ENCODE measurements at places on chromosomes 3 and 15.

DNA sequence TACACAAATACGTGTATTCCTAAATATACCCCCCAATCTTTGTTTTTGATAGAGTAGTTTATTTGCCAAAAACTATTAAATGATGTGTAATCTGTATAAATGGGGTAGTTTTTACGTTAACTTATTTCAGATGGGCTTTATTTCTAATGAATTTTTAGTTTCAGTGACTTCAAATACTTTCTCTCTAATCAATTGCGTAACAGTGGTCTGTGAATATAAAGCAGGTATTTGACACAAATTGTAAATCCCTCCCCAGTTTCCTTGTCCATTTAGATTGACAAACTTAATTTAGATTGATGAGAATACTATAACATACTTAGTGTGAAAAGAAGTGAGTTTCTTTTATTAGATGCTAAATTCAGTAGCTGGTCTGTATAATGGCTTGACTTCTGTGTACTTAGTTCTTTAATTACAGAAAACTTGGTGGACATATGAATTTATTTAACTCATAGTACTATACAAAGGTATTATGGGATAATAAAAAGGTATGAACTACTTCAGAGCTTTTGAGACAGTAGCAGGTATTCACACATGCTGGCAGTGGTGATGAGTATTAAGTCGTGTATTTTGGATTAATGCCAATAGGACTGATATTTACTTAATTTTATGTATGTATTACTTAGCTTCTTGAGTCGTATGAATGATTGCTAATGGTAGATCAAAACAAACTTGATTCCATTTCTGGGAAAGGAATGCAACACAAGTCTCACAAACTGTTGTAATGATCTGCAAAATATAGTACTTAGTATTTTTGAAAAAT lies 81.6 kb downstream of the STT3B start:
- DNase-seq, result no peak

GRCh38 chr15:36953346-36953745 lies 147.0 kb downstream of the MEIS2 start:
- no peak for DNase-seq

- peak; percentile 1 for DNase-seq
These were observed 217.6 kb downstream of the ARRDC4 start for GRCh38 chr15:98177966-98178592.

GRCh38 chr15:100898152-100898490 lies 18.5 kb downstream of the ALDH1A3 start:
- DNase-seq, result no peak

- DNase-seq, result no peak
These were observed 108.9 kb downstream of the EDEM1 start for GRCh38 chr3:5296362-5296761.

DNA sequence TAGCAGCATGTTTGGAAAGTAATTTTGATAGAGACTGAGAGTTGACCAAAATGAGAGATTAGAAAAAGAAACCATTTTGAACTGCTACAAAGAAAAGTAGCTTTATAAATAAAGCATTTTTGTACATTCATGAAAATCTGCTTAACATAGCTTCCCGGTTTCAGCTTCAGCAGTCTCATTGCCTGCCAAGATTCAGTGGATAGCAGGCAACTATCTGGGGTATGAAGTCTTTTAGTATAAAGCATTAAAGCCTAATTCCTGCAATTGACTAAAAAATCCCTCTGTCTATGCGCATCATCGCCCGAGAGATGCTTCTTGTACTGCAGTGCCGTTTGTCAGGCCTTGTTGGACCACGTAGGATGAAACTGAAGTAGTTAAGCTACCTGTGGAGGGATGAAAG lies 588.4 kb downstream of the NAALADL2 start:
- no peak for DNase-seq

- no peak for DNase-seq
These were observed 4.3 kb downstream of the CSRNP1 start for GRCh38 chr3:39149059-39149455.

DNA sequence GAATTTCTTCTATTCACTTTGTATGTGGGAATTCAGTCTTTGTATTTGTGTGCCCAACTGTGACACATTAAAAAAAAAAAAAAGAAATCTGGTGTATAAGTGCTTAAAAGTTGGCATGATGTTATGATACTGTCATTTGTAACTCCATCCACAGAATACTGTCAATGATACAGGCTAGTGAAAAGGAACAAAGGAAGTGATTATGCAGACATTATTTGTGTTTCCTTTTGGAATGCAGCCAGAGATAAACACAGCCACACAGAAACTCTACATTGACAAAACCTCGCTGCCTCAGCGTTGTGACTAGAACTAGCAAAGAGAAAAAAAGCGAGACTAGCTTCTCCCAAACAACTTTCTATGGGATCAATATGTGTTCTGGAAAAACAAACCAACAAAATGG lies 519.2 kb upstream of the AGTR1 start:
- no peak for DNase-seq

DNA sequence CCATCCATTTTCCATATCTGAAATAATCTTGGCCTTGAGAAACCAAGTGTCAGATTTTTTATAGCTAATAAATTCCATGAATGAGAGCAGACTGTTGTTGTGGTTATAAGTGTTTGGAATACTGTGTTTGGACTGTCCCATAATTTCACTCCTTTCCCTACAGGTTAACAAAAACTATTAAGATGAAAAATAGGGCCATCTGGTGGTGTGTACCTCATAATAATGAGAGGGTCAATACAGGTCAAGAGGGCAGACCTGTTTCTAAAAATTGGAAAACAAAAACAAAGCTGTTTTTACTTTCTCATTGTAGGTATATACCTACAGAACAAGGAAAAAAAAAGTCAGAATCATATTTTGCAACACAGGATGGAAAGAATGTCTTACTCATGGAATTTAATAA lies 553.8 kb upstream of the SGO1 start:
- DNase-seq, result no peak

- no peak for DNase-seq
These were observed 50.1 kb upstream of the CRTC3 start for GRCh38 chr15:90479656-90480055.

DNA sequence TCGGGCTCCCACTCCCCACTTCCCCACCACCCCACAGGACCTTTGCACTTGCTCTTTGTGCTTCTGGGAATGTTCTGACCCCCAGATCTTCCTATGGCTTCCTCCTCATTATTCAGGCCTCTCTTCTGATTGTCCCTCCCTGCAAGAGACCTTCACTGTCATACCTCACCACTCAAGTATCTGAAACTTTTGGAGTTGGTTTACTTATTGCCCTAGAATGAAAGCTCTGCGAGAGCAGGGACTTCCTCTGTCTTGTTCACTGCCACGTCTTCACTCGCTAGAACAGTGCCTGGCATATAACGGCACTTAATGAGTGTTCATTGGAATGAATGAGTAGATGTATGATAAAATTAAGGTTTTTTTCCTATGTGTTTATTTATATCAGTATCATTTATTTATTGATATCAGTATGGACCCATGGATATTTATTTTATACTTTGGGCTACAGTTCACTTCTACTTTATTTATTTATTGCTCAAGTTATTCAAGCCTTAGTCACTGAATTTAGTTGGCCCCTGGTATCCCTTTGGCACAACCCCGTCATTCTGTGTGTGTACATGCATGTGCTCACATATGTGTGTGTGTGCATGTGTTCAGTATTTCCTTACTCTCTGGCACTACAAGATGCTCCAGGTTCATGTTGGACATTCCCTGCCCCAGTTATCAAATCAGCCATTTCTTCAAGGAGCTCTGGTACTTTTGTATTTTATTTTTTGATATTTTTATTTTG lies 197.6 kb downstream of the THSD4 start:
- no peak for DNase-seq

- DNase-seq, result no peak
These were observed 303.0 kb upstream of the NR2F2 start for GRCh38 chr15:96027501-96027900.

GRCh38 chr15:68517285-68517761 lies 61.5 kb upstream of the CORO2B start:
- DNase-seq, result no peak

- no peak for DNase-seq
These were observed 225.2 kb upstream of the PRICKLE2 start for GRCh38 chr3:64450396-64450956.

DNA sequence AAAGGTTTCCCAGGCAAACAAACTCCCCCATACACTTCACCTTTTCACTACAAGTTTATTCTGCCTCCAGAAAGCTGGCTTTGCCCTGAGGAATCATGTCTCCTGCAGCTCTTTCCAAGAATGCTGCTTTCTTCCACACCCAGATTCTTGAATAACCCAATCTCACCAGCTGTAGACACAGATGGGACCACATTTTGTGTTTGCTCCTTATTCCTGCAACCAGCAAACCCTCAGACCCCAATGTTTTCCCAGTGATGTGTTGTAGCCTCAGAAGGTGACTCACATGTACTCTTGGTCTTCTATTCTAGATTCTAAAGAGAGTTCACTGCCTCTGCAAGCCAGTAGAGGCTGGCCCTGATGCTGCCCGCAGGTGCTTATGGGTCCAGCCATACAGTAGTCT lies 23.6 kb upstream of the TRIM59 start:
- no peak for DNase-seq

GRCh38 chr3:33141006-33141405 lies 27.2 kb downstream of the CRTAP start:
- DNase-seq, result no peak

- no peak for DNase-seq
These were observed 260.3 kb downstream of the XXYLT1 start for GRCh38 chr3:195010551-195011100.

DNA sequence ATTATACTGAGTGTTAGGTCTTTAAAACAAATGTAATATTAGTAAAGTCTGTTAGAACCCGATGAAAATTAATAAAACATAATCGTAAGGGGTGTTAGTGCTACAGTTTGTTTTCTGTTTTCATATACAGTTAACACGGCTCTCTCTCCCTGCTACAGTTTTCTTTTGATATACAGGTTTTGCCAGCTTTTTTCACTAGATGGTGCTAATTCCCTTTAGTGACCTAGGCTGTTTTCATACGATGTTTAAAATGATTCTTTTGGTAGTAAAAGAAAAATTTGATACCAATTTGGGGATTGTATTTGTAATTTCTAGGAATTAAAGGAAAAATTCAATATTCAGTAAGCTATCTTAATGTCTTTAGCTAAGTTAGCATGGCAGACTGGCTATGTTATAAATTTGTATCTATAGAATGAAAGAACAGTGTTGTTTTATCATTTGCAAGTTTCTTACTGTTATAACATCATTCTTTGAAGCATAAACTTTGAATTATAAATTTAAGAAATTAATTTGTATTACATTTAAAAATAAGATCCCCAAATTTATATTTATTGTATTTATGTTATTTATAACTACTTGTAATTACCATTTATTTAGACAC lies 11.5 kb downstream of the APH1B start:
- no peak for DNase-seq

- no peak for DNase-seq
These were observed 5.1 kb downstream of the RBP1 start for GRCh38 chr3:139534455-139534812.

DNA sequence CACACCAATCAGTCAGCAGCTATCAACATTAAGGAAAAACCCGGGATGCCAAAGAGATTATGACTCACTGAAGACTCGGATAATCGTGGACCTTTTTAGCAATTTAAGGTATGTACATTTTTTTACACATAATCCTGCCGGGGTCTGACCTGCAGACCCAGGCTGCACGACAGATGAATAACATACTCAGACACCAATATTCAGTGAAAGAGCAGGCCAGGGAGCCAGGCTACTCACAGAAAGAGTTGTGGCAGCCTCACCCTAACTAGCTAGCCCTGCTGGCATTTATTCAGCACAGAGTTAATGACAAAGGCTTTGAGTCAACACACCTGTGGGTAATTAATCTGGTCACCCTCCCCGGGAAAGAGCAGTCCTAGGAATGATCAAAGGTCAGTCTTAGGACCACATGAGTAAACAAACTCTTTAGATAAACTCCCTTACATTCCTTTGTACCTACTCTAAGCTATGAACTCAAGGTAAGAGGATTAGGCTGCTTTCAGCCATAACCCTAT lies 727.5 kb downstream of the TBL1XR1 start:
- DNase-seq, result no peak

DNA sequence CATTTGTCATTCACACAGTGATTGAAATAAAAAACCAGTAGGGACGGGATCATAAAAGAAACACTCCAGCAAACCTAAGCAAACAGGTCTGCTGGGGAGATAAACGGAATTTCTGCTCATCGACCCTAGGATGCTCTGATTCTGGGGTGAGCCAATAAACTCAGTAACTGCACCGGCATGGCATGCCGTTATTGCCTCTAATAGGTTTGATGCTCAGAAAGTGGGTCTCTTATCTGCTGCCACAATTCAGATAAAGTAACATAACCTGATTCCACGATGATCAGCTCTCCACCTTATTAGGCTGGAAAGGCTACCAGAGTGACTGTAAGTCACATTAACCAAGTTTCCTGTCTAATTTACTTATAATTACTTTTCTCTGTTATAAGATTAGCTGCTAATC lies 19.6 kb downstream of the DCLK3 start:
- no peak for DNase-seq

GRCh38 chr3:130849091-130849552 lies 44.8 kb upstream of the ATP2C1 start:
- DNase-seq, result no peak

GRCh38 chr15:97156739-97157265 lies 803.7 kb upstream of the ARRDC4 start:
- no peak for DNase-seq

GRCh38 chr15:52243697-52244555 lies 51.7 kb downstream of the MYO5C start:
- DNase-seq, result no peak

DNA sequence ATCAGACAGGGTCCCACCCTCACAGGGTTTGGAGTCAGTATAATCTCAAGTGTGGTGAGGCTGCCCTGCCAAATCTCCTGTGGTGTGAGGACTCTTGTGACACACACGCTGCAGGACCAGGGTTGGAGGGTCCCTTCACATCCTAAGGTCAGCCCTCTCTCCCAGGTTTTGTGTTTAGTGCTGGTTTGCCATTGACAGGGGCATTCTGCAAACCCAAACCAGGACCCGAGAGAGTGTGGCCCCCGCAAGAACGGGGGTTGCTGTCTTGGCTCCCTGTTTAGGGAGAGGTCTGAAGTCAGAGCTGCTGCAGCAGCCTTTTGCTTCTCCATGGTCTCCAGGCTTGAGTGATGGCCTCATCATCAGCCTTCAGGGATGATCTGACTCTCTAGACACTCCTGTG lies 14.7 kb downstream of the FAM107A start:
- no peak for DNase-seq

- no peak for DNase-seq
These were observed 2.0 kb upstream of the TOPBP1 start for GRCh38 chr3:133663569-133664313.

DNA sequence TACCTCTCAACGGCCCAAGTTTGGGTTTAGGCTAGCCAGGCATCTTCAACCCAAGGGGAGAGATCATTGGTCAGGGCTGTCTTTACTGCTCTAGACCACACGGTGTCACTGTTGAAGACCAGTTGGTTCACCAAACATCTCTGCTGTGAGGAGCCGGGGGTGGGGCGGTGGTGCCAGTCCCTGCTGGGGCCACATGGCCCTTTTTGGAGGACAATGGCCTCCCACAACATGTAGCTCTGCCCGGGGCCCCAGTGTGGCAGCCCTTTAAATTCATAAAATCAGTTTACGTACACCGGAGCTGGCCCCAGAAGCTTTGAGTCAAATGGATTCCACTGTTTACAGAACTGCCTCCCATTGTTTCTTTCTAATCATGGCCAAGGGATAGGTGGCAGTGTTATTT lies 19.1 kb upstream of the TM4SF18 start:
- DNase-seq, result no peak

- DNase-seq, result no peak
These were observed 25.8 kb downstream of the ANP32A start for GRCh38 chr15:68794863-68795262.

Data from activated T-cell treated with anti-CD3 and anti-CD28 coated beads for 1 hour (primary cell).